ENCODE measurements at places on chromosomes 11 and 22.

- DNase-seq: no peak
Measured at GRCh38 chr11:32224580-32224979, 133.7 kb downstream of the RCN1 start.

GRCh38 chr11:107307991-107308390 lies 149.6 kb downstream of the CWF19L2 start:
- no peak for DNase-seq

DNA sequence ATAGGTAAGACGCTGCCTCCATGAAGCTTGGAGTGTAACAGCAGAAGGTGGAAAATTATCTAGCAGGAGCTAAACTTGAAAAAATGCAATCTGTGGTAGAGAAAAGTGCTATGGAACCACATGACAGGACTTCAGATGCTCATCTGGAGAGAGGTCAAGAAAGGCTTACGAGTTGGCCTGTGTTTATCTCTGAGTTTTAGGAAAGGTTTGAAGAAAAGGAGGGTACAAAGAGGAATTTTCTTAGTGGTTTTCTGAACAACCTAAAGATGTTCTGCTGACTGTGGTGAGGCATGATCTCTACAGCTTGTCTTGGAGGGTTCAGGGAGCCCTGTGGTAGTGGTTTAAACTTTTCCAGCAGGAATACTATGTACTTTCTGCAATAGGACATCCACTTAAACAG lies 8.2 kb downstream of the FJX1 start:
- no peak for DNase-seq

DNA sequence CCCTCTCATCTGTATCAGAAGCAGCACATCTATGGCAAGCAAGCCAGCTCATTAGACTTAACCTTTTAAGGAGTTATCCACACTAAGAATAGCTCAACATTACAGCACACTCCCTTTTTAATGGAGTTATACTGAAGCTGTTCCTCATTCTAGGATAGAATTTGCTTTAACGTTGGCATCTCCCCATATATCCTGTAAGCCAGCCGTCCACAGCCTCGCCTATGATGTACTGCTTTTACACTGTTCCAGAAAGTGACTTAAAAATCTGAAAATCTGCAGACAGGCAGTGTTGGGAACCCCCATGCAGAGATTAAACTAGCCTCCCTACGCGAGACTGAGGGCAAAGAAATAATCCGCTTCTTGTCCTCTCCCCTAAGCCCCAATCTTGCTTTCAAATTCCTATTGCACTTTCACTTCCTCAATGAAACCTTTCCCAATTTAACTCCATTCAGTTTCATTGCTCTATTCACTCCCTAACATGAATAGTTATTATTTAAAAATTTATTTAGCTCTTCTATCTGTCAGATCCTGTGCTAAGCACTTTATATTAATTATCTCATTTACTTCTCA lies 225.0 kb downstream of the BLID start:
- no peak for DNase-seq

DNA sequence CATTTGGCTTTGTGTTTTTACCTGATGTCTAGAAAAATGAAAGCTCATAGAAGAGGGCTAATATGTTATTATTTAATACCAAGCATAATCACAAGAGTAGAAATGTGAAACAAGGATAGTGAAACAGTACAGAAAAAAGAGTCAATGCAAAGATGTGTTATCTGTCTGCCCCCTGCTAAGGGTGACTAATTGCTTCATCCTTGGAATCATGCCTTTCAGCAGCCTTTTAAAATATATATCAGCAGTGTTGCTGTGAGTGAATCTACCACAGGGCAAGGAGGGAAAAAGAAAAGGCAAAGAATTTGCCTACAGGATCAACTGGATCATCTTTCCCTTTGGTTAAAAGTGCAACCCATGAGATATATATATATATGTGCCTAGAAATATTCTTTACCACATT lies 867.2 kb upstream of the RAG2 start:
- DNase-seq: no peak

DNA sequence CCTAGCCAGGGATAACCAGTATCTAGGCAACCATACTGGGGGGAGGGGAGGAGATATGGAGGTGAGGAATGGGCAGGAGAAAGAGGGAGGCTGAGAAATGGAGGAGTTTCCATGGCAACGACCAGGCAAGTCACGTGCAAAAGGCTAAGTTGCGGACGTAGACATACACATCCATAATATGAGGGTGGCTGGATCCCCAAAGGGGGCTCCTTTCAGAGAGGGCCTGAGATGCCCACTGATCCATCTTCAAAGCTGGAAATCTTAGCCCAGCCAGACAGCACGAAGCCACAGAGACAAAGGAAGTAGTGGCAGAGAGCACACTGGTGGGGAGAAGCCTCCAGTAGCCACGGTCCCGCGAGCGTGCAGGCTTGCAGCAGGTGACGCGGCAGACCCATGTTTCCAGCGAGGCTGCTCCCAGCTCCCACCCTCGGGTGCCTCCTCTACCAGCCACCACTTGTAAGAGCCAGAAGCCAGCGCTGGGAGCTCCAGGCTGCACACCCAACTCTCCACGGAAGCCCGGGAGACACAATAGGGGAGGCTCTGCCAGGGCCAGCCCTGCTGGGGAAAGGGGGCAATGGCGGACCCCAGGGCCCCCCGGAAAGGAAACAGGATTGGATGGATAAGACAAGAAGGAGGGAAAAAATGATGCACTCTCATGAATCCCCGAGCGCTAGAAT lies 938 bp downstream of the FXYD6 start:
- DNase-seq: peak; percentile 48

- DNase-seq: no peak
Measured at GRCh38 chr22:46104170-46104880, 46.0 kb upstream of the PPARA start.

GRCh38 chr11:14314127-14314526 lies 44.9 kb downstream of the RRAS2 start:
- DNase-seq: no peak

DNA sequence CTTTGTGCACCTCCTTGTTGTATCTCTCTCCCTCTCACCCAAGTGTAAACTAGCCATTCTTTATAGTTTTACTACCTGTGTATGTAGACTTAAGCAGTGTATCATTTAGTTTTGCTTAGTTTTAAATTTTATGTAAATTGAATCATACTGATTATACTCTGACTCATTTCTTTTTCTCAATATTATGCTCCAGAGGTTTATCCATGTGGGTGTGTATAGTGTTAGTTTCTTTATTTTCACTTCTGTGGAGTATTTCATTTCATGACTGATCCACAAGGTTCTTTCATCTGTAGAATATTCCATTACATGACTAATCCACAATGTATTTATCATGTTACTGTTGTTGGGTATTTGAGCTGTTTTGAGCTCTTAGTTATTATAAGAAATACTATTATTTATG lies 62.0 kb downstream of the CCDC34 start:
- no peak for DNase-seq

- no peak for DNase-seq
Measured at GRCh38 chr22:17314487-17314886, 54.8 kb upstream of the CECR2 start.

- DNase-seq: no peak
Measured at GRCh38 chr22:30277547-30278344, 11.1 kb upstream of the OSM start.

- DNase-seq: no peak
Measured at GRCh38 chr22:20027966-20028854, 7.3 kb downstream of the TANGO2 start.

DNA sequence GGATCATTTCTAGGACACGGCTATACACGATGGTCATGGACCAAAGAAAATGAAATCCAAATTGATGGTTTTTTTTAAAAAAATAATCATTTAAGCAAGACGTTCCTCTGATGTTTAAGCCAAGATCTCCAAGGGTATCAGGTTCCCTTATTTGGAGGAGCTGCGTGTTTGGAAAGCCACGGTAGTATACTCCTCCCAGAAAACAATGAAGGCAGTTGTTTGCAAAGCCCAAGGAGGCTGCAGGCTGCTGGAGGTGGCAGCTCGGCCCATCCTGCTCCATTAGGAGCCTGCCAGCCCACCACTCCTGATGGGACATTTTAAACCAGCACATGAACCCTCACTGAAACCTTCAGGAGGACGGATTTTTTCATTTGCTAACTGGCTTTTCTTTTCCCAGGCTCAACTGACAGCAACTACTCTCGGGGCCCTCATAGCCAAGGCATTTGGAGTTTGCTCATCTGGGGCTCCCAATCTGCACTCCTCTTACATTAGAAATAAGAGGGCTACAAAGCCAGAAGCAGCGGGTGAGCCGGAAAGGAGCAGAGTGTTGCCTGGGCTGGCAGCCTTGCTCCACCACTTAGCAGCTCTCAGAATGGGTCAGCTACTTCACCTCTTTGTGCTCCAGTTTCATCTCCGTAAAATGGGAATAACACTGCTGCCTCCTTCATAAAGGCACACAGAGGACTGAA lies 58.4 kb downstream of the ABTB2 start:
- DNase-seq: no peak

- no peak for DNase-seq
Measured at GRCh38 chr11:1255151-1255550, 32.3 kb downstream of the MUC5B start.

DNA sequence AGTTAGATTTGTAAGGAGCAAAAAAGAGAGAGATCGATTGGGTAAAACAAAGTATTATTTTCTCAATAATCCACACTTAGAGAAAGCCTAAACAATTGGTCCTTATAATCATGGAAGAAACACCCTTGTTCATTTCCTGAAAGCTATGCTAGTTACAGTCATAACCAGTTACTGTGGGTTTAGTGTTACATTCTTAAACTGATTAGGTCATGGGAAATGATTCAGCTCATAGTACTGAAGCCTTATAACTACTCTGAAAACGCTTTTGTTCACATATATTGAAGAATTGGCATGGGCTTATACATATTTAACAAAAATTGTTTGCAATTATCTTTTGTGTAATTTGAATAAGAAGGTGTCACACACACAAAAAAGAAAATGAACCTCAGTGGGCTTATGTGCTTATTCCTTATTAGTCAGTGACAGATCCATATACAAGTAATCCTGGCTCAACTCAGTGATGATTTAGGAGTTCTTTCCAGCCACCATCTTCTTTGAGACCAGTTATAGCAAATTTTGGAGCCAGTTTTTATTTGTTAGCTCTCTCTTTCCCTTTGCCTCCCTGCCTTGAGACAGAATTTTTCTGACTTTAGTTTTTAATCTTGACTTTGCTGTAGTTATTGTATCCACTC lies 198.5 kb upstream of the CTSC start:
- DNase-seq: no peak

- DNase-seq: no peak
Measured at GRCh38 chr11:80638296-80638695, 1197.5 kb upstream of the TENM4 start.

- DNase-seq: no peak
Measured at GRCh38 chr11:19592842-19593241, 119.8 kb upstream of the NAV2 start.

GRCh38 chr11:128372977-128373376 lies 214.4 kb downstream of the ETS1 start:
- DNase-seq: no peak

DNA sequence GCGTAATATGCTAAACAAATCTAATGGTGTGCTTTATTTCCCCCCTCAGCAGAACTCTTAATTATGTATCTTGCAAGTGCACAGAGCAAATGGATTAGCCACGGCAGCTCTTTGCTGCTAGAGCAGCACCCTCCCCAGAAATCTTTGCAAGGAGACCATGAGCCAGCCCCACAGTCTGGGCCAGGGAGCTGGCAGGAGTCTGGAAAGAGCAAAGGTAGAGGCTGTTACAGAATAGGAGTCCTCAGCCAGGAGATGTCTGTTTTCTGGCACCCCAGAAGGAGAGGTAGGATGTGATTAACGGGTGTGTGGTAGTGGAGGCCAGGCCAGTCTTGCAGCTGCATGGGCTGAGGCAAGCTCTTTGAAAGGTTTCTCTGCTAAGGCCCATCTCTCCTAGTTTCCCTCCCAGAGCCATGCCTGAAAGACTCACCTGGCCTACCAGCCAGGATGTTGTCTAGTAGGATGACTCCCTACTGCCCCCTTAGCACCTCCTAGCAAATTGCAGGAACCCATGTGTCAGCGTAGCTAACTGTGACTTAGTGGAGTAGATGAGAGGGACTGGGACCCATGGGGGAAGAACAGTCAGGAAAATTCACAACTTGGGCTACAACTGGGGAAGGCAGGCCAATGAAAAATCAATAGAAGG lies 557.2 kb downstream of the BUD13 start:
- DNase-seq: no peak

- no peak for DNase-seq
Measured at GRCh38 chr11:12402025-12402424, 24.7 kb downstream of the PARVA start.

DNA sequence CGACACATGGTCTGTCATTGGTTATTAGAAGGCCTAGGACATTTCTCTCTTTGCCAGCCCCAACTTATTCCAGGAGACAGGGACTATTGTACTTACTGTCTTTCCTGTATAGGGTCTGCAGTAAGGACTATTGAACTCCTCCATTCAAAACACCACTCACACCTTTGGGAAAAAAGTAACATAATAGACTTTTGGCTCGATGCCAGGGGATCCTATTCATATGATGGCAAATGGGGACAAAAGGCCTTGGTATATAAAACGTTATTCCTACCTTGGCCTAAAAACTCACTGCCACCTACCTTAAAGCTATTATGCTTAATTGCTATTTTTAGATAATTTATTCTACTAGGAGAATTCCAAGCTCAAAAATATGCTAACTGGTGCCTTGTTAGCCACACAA lies 6.3 kb upstream of the NDUFC2 start:
- no peak for DNase-seq

GRCh38 chr11:72737336-72737735 lies 14.9 kb downstream of the ARAP1 start:
- no peak for DNase-seq

DNA sequence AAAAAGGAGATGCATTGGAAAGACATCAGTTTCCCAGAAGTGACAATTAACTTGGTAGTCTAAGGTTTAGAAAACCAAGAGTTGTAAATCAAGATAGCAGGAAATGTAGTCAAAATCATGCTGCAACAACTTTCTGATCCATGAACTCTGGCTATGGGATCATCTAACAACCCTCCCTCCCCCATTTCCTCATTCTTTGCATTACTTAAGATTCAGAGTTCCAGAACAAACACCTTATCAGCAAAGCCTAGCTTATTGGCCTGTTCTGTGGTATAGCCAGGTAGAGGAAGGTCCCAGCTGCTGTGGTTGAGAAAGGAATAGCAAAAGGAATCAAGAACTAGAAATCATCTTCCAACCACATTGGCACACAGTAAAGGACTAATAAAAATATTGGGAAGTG lies 651.1 kb downstream of the METTL15 start:
- no peak for DNase-seq

DNA sequence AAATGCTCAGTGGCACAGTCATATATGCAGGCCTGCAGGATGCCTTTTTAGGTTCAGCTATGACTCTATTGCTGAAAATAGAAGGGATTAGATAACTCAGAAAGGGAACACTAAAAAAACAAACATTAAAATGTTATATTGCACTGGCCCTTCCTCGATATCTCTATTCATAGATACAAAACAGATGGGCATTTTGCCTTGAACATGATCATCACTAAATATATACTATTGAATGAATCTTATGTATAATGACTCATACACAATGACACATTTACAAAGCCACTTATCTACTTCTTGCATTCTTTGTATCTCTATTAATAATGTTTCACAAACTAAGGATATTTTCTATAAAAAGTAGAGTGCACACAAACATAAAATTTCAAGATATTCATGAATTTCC lies 2352.8 kb upstream of the RAG2 start:
- DNase-seq: no peak

- DNase-seq: no peak
Measured at GRCh38 chr11:117908109-117908895, 20.9 kb downstream of the TMPRSS13 start.

Measured in activated CD8-positive, alpha-beta T cell treated with anti-CD3 and anti-CD28 coated beads, Interleukin-2, amount 10 ng/mL, durations not matched to agents 7 days and 5 days (primary cell).